Amygdala (tissue), 56 donors: ENCODE measurements at places on chromosomes 7 and 10.

- DNase-seq: no peak
Measured at GRCh38 chr10:47364911-47365310, 16.7 kb downstream of the RBP3 start.

GRCh38 chr7:26525398-26526264 lies 234.0 kb downstream of the SNX10 start:
- DNase-seq: no peak

GRCh38 chr7:155469311-155470185 lies 11.6 kb downstream of the EN2 start:
- no peak for DNase-seq

DNA sequence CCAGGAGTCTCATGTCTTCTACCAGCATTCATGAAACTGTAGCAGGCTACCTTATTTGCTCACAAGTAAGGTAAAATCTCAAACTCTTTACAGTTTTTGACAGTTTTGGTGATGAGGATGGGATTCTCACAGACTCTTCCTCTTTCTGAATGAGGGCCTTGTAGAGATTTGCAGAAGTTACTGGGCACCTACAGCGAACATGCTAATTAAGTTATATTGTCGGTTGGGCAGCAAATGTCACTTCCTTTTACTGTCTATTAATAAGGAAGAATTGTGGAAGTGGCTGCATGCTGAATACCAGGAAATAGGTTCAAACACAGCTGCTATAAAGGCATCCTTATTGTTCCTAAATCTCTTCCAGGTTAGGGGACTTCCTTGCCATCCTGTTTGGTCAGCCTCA lies 189.6 kb downstream of the DNAJC1 start:
- DNase-seq: no peak

GRCh38 chr10:29734962-29735627 lies 100.3 kb upstream of the SVIL start:
- DNase-seq: no peak

- DNase-seq: peak; percentile 10
Measured at GRCh38 chr7:103524042-103524907, 78.3 kb upstream of the SLC26A5 start.

- no peak for DNase-seq
Measured at GRCh38 chr7:153934048-153934447, 118.2 kb upstream of the DPP6 start.

DNA sequence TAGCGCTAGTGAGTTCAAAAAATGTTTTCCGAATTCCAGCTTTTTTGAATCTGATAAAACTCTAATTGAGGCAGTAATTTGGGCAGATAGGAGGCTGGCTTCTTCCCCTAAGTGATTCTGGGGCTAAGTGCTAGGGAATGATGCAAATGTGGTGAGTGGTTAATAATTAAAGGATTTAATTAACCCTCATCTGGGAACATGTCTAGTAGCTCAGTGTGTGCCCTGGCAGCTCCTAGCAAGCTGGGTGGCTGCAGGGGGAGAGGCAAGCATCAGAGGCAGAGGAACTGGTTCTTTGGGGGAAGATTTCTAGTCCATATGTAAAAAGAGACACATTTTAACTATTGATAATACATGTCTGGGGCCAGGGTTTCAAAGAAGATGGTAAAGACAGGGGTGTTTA lies 354.5 kb downstream of the WDR11 start:
- no peak for DNase-seq

GRCh38 chr10:62422068-62422590 lies 48.0 kb downstream of the ZNF365 start:
- no peak for DNase-seq

DNA sequence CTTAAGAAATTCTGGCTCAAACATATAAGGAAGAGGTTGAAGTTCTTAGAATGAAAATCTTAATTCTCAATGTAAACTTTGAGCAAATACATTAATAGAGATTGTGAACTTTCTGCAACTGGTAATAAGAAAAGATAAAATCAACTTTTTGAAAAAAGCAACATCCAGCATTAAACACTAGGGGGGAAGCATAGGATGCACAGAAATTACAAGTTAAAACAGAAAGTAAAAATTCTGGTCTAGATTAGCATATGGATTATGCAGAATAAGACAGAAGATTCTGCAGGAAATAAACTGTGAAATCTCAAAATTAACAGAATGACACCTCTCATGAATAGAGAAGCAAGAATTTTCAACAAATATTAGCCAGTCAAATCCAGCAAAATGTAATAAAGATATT lies 38.0 kb upstream of the CAV2 start:
- DNase-seq: no peak

- no peak for DNase-seq
Measured at GRCh38 chr10:5524641-5525560, at the start of gene CALML3. Gene CALML3, plus strand, starts transcription at chr10:5524961. Its CDS starts 125 bp downstream, at chr10:5525086.

DNA sequence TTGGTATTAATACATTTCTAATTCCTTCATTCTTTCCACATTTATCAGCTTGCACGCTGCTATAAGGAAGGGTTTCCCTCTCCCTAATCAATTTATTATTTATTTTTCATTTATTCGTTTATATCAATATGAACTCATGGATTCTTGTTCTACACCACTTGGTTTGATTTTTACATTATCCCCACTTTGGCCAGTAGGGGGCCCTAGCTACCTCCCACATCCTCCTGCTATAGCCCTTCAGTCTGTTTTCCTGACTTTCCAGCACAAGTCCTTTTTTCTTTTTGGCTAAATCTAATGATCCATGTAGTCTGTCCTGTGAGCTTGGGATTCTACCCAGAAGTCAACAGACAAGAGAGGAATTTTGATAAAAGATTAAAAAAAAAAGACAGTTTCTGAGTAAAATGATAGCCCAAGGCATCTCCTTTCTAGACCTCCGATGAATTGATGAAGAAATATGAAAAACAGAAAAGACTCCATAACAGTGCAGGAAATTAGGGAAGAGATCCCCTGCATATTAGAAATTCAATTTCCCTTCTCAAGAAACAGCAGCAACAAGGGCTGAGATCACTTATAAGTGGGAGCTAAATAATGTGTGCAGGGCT lies 47.7 kb downstream of the LYZL2 start:
- no peak for DNase-seq

DNA sequence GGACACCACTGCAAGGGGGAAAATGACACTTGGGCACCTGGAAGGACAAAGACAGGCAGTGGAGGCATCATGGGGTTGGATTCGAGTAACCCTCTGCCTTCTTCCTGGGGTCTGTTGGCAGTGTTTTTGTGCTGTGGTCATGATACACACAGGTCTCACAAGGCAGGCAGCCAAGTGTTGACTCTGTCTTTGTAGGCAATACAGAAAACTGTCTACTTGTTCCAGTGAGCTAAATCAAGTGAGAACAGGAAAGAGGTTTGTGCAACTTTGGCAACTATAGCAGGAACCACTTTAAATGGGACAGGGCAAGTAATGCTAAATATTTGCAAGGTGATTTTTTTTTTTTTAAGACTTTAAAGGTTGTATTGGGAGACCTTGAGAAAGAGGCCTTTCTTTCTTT lies 578.6 kb upstream of the GALNT17 start:
- DNase-seq: no peak

DNA sequence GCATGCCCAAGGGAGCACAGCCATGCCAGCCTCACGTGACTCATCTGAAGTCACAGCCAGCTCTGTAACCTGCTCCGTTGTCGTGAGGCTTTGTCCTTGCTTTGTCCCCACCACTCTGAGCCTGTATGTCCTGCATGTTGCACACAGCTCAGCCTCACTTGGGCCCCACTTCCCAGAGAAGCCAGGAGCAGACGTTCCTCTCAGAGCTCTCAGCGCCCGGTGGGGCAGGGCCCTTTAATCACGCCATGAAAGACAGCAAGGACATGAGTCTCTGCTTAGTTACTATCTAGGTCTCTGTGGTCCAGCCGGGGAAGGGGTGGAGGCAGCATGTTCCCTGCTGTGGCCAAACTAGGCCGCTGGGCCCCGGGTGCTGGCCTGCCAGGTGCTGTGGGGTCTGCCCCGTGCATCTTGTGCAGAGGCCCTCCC lies 127.4 kb upstream of the FAM20C start:
- DNase-seq: no peak

DNA sequence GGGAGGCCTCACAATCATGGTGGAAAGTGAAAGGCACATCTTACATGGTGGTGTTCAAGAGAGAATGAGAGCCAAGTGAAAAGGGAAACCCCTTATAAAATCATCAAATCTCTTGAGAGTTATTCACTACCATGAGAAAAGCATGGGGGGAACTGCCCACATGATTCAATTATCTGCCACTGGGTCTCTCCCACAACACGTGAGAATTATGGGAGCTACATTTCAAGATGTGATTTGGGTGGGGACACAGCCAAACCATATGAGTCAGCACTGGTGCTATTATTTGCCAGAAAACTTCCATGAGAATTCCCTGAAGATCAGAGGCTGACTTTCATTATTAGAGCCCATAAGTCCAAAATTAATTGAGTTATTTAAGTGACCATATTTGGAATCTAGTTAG lies 1001.2 kb upstream of the POT1 start:
- no peak for DNase-seq

- no peak for DNase-seq
Measured at GRCh38 chr7:15197042-15197977, 294.8 kb upstream of the DGKB start.

DNA sequence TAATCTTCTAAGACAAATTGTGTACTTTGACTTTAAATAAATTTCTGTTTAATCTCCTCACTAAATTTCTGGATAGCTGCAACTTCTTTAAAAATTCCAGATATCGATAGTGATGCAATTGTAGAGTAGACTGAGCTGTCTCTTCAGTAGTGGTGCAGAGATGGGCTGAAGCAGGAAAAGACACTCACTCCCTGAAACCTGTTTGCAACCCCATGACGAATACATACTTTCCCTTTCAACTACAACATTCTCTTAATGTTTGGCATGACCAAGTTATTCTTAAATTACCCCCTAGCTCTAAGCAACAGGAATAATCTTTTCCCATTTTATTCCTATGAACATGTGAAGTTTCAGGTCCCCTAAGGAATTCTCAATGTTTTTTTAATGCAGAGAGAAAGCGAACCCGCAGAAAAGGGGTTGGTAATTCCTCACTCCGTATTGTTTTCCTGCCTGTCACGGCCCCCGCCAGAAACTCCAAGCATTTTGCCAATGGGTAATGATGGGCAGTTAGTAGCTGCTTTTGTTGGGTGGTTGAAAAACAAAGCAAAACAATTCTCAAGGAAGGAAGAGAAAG lies 1.3 kb downstream of the THSD7A start:
- DNase-seq: no peak

- DNase-seq: no peak
Measured at GRCh38 chr7:125444864-125445263, 515.2 kb upstream of the POT1 start.

DNA sequence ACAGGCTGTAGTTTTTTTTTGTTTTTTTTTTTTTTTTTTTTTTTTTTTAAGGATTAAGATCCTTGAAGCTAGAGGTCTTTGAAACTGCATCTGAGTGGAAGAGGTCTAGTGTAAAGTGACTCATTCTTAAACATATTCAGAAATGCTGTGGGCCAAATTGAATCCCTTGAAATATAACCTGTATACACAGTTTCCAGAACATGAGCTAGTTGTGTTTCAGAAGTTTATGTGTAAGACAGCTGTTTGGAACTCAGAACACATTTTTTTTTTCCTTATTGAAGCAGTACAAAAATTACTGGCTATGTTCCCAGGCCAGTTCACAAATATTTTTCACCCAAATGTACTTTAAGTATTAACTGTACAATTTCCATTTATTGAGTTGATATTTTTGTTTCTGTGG lies 67.9 kb downstream of the PPP1R9A start:
- DNase-seq: no peak

DNA sequence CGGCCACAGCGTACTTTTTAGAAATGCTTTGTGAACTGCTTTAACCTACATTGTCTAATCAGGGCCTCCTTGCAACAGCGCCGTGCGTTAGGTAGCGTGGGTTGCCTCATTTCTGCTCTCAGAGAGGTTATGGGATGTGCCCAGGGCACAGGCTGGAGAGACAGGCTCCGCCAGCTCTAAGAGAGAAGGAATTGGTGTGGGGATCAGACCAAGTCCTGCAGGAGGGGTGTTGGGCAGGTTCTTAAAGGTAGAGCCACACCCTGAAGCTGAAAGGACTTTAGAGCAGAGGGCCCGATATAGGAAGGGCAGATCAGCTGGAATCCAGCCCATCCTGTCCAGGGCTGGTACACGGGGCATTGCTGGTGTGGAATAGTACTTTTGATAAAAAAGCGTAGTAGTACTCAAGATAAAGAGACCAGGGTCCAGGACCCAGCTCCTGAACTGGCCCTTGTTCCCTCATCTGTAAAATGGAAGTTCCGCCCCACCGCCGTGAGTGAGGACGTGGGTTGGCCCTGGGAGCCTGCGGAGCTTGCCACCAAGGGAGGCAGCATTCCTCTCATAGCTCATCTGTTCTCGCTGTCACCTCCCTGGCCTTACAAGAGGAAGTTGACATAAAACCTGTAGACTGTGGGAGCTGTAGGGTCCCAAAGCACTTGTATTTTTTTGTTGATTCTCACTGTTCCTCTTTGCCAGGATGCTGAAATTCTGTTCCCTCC lies 37.2 kb downstream of the TMEM120A start:
- DNase-seq: no peak

DNA sequence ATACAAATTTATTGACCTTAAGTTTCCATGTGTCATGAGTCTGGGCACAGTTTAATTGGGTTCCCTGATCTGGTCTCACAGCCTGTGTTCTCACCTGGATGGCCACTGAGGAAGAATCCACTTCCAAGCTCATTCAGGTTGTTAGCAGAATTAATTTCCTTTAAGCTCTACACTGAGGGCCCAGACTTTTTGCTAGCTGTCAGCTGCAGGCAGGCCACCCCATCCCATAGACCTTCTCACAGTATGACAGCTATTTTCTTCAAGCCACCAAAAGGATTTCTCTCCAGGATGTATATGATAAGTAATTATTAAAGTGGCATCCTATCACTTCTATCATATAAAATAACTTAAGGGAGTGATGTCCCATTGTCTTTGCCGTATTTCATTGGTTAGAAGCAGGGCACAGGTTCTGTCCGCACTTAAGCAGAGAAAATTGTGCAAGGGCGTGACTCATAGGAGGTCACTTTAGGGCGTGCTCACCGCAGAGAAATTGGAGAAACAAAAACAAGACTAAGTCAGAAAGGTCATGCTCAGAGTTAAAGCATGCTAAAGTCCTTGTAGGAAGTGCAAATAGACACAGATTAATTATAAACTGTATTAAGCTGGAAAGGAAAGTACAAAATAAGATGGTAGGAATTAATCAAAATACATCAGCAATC lies 109.9 kb downstream of the AHR start:
- DNase-seq: no peak

DNA sequence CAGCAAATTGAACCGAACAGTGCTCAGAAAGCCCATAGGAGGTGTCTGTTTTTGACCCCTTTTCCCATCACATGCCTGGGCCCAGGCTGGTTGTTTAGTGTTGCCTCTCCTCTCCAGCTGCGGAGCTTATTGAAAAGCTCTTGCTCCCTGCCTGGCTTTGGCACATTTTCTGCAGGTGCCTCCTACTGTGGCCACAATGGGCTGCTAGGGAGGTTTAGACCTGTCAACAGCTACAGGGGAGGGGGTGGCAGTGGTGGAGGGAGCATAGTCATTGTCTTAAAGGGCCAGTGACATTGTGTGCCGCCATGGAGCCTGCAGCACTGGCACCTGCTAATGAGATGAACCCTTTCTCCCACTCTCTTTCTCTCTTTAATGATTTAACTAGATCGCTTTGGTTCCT lies 13.2 kb upstream of the ENO4 start:
- DNase-seq: no peak
